Panc1 (cell line): ENCODE measurements at places on chromosomes 1 and 21. TPM values are rescaled to one million over a fixed set of nuclear protein-coding genes. Genes with fewer than 3 reads are reported as not detected.

Gene TTC22
- 0.10 TPM for total RNA-seq

Gene FCRL6
- total RNA-seq = not detected

DNA sequence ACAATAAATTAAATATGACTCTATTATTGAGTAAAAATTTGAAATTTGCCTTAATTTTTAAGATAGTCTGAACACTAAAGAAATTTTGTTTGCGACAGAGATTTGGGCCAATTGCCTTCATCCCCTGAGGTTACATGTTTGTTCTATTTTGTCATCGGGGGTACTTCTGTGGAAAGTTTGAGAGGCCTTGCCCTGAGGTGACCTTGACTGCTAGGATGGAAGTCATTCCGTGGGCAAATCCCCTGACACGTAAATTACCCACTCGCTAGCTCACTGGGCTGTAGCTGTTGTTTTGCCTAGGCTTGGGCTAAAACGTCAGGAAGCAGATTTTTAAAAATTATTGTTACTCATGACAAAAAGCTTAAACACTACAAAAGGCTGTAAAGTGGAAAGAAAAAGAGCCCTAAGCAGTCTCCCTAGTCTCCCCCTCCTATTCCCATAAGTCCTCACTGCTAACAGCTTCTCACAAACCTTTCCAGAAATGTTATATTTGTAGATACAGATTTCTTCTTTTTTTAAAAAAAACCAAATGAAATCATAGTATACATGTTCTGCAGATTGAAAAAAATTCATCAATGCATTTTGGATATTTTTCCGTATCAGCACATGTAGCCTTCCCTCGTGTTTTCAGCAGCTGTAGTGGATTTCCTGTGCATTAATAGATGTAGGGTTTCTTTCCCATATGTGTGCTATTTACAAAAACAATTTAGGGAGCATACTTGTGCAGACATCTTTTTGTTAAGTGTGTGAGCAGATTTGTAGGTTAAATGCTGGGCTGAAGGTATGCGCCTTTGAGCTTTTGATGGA is 142.7 kb downstream of the MRPS6 start:
- no peaks in the 10 kb centered on the region for H3K27me3 ChIP-seq
- H3K4me3 ChIP-seq = no peak overlapping the region
- DNase-seq = no peak
- no peak overlapping the region for H3K27ac ChIP-seq

Gene HAO2
- total RNA-seq = not detected

Gene GBP2
- total RNA-seq = 3.0 TPM

GRCh38 chr1:156149374-156150332 is 3.7 kb upstream of the SEMA4A start:
- no peaks in the 10 kb centered on the region for H3K36me3 ChIP-seq
- H3K27me3 ChIP-seq = no peaks in the 10 kb centered on the region
- H3K4me3 ChIP-seq = no peak overlapping the region
- peaks cover 16% of the 10 kb centered on the region for H3K4me1 ChIP-seq
- no peak for DNase-seq
- no peak overlapping the region for H3K27ac ChIP-seq

Gene CA6
- total RNA-seq = not detected

Gene PDE4B
- 0.26 TPM for total RNA-seq

- no peaks in the 10 kb centered on the region for H3K36me3 ChIP-seq
- no peaks in the 10 kb centered on the region for H3K4me1 ChIP-seq
- no peak for DNase-seq
- H3K4me3 ChIP-seq = no peak overlapping the region
- H3K27ac ChIP-seq = no peak overlapping the region
These were observed 13.6 kb downstream of the LHX4 start for GRCh38 chr1:180243517-180244221.

Gene CD48
- 0.67 TPM for total RNA-seq
